Activated T-helper 2 cell treated with anti-CD3 and anti-CD28 coated beads, Interferon-gamma antibody, Interleukin-2, Interleukin-4, amounts not matched to agents 10 μg/mL and 5 μg/mL and 100 μg/mL, durations not matched to agents 14 hours and 24 hours and 36 hours (primary cell): ENCODE measurements at places on chromosomes 5 and 9. TPM values are rescaled to one million over a fixed set of nuclear protein-coding genes. Genes with fewer than 3 reads are reported as not detected.
A peak's percentile ranks its signal among the peaks of the same experiment; 100 is the strongest.

DNA sequence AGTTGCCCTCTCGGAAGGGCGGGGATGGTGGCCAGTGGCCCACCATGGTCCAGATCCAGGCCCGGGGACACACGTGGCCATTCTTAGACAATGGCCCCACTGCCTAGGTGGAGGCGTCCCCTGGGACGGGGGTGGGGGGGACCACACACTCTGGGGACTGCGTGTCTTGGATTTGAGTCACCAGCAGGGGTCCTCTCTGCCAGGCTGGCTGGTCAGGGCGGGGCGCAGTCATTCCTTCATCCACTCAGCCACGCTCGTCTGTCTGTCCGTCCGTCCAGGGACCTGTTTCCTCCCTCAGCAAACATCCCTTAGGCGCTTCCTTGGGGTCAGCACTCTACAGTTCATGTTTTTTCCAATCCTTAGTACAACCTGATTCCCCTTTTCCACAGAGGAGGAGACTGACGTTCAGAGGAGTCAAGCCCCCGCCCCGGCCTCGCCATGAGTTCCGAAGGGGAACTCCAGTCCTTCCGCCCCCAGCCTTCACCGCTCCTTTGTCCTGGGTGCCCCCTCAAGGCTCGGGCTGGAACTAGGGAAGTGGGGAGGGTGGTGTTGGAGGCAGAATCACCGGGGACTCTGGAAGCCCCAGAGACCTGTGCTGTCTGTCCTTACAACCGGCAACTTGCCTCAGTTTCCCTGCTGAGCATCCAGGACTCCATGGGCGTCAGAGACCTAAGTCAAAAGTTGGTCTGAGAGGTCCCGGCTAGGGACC lies 276.6 kb upstream of the MVB12B start:
- H3K27ac ChIP-seq, result no peak overlapping the region
- DNase-seq, result no peak
- no peaks in the 10 kb centered on the region for H3K27me3 ChIP-seq
- no peak overlapping the region for H3K4me3 ChIP-seq

- DNase-seq, result no peak
- H3K27ac ChIP-seq, result no peak overlapping the region
- no peak overlapping the region for H3K4me3 ChIP-seq
- H3K4me1 ChIP-seq, result no peaks in the 10 kb centered on the region
Measured at GRCh38 chr5:68918306-68918705, 175.5 kb upstream of the SLC30A5 start.

DNA sequence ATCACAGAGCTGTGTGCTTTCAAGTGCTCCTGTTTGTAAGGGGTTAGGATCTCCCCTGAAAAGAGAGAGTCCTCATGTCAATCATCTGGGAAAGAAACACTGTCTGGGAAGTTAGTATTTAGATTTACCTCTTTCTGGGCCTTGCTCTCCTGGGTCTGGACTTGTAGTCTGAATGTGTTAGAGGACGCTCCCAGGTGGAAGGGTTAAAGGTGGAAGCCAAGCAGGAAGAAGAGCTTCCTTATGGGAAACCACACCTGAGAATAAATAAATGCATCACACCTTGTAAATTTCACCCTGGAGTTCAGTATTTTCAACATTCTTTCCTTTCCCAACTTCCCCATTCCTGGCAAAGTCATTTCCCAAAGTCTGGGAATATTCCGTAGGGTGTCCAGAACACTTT lies 1.3 kb downstream of the PLGRKT start:
- peak overlapping the region; percentile 96 for H3K27ac ChIP-seq
- peak overlapping the region; percentile 91 for H3K4me3 ChIP-seq
- H3K36me3 ChIP-seq, result peaks cover 47% of the 10 kb centered on the region

The TTC16 gene
- total RNA-seq, result 0.18 TPM in 1 of 2 replicates, not detected in the other

DNA sequence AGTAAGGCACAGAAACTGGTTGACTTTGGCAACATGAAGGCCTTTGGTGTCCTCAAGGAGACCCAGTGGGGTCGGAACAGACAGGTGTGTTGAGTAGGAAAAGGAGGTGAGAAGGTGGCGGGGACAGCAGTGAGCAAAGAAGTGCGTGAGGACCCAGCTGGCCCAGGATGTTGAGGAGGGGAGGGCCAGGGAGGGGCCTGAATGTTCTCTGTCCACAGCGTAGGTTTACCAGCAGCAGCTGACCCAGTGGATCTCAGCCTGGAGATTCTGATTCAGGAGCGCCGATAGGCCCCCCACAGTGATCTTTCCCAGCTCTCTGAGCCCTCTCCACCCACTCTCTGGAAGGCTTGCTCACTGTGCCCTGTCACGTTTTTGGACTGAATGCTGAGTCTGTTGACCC lies 88.5 kb downstream of the DAB2IP start:
- no peak overlapping the region for H3K4me3 ChIP-seq
- peaks cover 25% of the 10 kb centered on the region for H3K27me3 ChIP-seq
- H3K36me3 ChIP-seq, result no peaks in the 10 kb centered on the region
- no peak overlapping the region for H3K27ac ChIP-seq

DNA sequence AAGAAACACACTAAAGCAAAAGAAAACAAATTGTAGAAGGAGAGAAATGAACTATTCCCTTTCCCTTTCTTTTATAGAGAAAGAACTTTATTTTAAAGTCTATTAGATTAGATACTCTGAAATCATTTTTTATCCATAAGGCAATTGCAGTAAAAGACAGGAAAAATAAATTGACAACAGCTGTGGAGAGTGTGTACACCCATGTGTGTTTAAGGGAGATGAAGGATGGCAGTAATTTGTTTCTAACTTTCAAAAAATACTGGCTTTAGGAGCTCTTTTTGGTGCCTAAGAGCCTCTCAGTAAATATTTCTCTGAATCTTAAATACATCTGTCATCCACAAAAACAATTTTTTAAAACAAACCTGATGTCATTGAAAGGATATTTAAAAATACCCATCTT lies 18.3 kb upstream of the ARL14EPL start:
- peaks cover 18% of the 10 kb centered on the region for H3K27me3 ChIP-seq
- DNase-seq, result no peak
- H3K4me3 ChIP-seq, result no peak overlapping the region
